SK-N-SH (cell line): ENCODE measurements at places on chromosomes 7 and 10.

GRCh38 chr7:157284229-157285014 is 52.4 kb upstream of the DNAJB6 start:
- no peaks in the 10 kb centered on the region for H3K27me3 ChIP-seq
- no peak overlapping the region for H3K27ac ChIP-seq
- H3K4me3 ChIP-seq = no peak overlapping the region
- peak; percentile 19 for DNase-seq

- no peaks in the 10 kb centered on the region for H3K36me3 ChIP-seq
- H3K4me1 ChIP-seq = no peaks in the 10 kb centered on the region
- no peaks in the 10 kb centered on the region for H3K27me3 ChIP-seq
- no peak for DNase-seq
- no peak overlapping the region for H3K4me3 ChIP-seq
- H3K27ac ChIP-seq = no peak overlapping the region
Observed at GRCh38 chr10:84933402-84933801, 605.0 kb downstream of the CCSER2 start.

DNA sequence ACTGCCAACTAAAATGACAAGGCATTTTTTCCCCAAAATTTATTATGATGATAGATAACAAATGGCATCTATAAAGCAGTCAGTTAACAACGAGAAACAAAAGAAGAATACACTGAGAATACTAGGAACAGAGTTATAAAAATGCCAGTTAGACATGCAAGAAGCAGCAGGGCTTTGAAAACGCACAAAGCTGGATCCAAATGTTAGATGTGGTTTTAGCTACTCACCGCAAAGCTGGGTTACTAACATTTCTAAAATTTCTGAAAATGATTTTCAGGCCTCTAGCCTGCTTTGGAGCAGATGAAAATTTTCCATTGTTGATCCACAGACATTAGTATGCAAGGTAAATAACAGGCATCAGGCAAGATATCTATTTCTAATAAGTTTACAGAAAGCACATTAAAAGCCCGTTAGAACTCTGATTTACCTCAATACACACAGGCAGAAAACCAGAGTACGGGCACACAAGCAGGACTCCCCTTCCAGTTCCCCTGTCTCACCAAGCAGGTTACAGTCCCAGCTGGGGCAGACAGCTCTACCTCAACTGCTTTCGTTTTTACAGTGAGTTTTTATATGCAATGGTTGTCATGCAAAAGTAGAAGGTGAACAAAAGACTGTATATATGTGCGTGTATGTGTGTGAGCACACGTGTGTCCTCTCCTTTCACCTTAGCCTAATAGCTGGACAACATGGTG is 37.9 kb downstream of the GLI3 start:
- no peaks in the 10 kb centered on the region for H3K36me3 ChIP-seq
- H3K27me3 ChIP-seq = peaks cover 65% of the 10 kb centered on the region
- no peak overlapping the region for H3K4me3 ChIP-seq
- H3K4me1 ChIP-seq = no peaks in the 10 kb centered on the region
- no peak for DNase-seq

DNA sequence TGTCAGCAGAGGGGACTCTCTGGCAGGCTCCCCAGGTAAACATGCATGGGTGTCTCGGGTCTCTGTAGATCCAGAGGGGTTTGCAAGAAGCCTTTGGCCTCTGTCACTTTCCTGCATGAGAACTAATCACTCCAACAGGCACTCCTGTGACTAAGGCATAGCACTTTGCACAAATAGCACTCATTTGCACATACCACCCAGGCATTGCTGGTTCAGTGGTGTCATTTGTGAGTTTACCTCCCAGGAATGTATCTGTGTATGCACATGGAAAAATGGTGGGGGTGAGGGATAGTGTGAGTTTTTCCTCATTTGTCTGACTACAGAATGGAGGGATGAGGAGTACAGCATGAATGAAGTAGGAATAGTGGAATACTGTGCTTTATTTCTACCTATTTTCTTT is 39.5 kb downstream of the CNNM1 start:
- DNase-seq = no peak
- no peaks in the 10 kb centered on the region for H3K4me1 ChIP-seq
- no peaks in the 10 kb centered on the region for H3K27me3 ChIP-seq
- peak overlapping the region; percentile 22; the same call in 1 of the 2 replicates for H3K27ac ChIP-seq
- H3K36me3 ChIP-seq = no peaks in the 10 kb centered on the region
- H3K4me3 ChIP-seq = no peak overlapping the region

DNA sequence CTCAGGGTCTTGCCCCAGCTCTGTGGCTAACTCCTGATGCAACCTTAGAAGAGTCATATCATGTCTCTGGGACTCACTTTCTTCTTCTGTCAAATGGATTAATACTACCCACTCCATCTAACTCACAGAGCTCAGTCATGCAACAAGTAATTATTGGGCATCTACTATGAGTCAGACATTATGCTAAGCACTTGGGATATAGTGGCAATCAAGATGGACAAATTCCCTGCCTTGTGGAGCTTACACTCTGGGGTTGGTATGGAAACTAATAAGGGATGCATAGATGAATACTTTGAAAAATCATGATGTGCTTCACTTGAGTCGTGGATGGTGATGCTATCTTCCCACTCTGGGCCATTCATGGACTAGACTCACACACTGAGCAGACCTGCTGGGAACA is 88.9 kb downstream of the KCNMA1 start:
- H3K27ac ChIP-seq = no peak overlapping the region
- H3K4me3 ChIP-seq = no peak overlapping the region
- peaks cover 6% of the 10 kb centered on the region; the same call in 1 of the 2 replicates for H3K36me3 ChIP-seq
- no peak for DNase-seq
- no peaks in the 10 kb centered on the region; the same call in 1 of the 2 replicates for H3K4me1 ChIP-seq
- no peaks in the 10 kb centered on the region for H3K27me3 ChIP-seq

GRCh38 chr7:38580485-38580884 is 50.7 kb downstream of the AMPH start:
- H3K4me3 ChIP-seq = no peak overlapping the region
- H3K36me3 ChIP-seq = no peaks in the 10 kb centered on the region
- no peak for DNase-seq
- H3K4me1 ChIP-seq = no peaks in the 10 kb centered on the region
- H3K27ac ChIP-seq = no peak overlapping the region
- H3K27me3 ChIP-seq = no peaks in the 10 kb centered on the region

- no peak overlapping the region for H3K27ac ChIP-seq
- no peaks in the 10 kb centered on the region for H3K27me3 ChIP-seq
- no peaks in the 10 kb centered on the region for H3K36me3 ChIP-seq
- H3K4me1 ChIP-seq = no peaks in the 10 kb centered on the region
- H3K4me3 ChIP-seq = no peak overlapping the region
- no peak for DNase-seq
Observed at GRCh38 chr7:41378156-41378555, 324.7 kb downstream of the INHBA start.

DNA sequence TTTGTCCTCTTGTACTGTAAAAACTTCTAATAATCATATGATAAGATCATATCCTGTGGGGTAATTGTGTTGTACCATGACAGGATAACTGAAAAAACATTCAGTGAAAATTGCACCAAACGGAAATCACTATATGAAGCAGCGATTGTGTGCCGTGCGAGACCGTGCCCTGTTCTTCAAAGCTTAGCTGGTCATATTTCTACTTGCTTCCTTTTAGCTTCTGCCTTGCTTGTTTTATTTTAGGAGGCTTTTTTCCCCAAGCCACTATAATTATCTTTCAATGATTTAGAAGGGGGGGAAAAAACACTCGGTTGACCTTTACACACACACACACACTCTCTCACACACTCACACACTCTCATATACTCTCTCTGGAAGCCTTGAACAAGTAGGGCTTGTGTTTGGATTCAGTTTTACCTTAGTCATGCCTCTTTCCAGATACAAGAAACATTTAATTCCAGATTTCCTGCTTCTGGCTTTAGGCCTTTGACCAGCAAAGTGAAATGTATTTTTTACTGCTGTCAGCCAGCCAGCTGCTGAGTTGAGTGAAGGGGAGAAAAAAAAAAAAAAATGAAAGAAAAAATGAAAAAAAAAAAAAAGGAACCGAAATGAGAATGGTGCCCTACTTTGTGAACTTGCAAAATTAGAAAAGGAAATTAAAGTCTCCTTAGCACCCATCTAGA is 181.4 kb downstream of the ARID5B start:
- peaks cover 37% of the 10 kb centered on the region for H3K4me1 ChIP-seq
- no peaks in the 10 kb centered on the region for H3K27me3 ChIP-seq
- H3K27ac ChIP-seq = peak overlapping the region; percentile 97
- H3K4me3 ChIP-seq = no peak overlapping the region
- no peak for DNase-seq

DNA sequence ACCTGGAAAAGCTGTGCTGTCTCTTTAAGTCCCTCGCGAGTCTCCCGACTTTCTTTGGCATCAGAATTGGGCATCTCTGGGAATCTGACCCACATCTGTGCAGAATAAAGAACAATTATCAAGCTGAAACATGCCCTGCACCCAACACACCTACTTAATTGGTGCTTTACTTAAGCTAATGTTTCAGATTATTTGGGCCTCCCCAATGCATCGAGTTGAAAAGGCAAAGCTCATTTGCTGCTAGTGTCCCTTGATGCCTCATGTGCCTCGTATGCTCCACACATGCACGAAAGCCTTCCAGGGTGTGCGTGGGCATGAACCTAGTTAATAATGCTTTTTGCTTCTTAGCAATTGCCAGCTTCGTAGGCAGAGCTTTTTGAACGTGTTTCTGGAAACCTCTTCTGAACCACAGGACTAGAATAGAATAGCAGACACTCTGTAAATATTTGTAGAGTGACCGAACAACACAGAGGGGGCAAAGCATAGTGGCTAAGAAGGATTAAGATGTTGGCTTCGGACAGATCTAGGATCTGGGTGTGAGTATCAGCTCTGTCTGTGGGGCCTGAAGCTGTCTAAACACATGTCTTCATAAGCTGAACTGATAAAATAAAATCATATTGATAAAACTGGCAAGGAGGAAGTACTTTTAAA is 26.7 kb upstream of the FGFR2 start:
- H3K36me3 ChIP-seq = no peaks in the 10 kb centered on the region
- DNase-seq = no peak
- H3K4me3 ChIP-seq = no peak overlapping the region
- H3K4me1 ChIP-seq = no peaks in the 10 kb centered on the region

DNA sequence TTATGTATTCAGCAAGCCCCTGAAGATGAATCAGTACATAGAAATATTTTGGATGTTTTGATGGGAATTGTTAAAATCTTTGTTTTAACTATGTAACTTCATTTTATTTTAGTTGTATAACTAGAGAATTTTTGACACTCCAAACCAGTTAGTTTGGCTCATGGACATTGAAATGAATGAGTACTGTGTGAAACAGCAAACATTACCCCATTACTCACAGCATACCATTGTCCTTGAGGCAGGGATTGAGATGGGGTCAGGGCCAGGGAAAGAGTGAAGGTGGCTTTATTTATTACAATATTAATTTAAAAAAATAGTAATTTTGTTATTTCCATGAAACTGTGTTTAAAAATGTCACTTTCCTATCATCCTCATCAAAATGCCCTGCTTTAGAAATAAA is 4.8 kb upstream of the BMPER start:
- no peak overlapping the region for H3K4me3 ChIP-seq
- peaks cover 14% of the 10 kb centered on the region; the same call in 1 of the 2 replicates for H3K4me1 ChIP-seq

GRCh38 chr7:129497156-129497555 is 5.2 kb upstream of the SMKR1 start:
- H3K36me3 ChIP-seq = no peaks in the 10 kb centered on the region
- no peaks in the 10 kb centered on the region for H3K4me1 ChIP-seq
- H3K4me3 ChIP-seq = no peak overlapping the region
- no peaks in the 10 kb centered on the region for H3K27me3 ChIP-seq
- DNase-seq = no peak

- H3K4me3 ChIP-seq = no peak overlapping the region
- DNase-seq = no peak
- no peaks in the 10 kb centered on the region for H3K4me1 ChIP-seq
Observed at GRCh38 chr7:112581529-112581928, 100.7 kb downstream of the LSMEM1 start.
